Lung microvascular endothelial cell (primary cell): ENCODE measurements at places on chromosomes 11 and 22. TPM values are rescaled to one million over a fixed set of nuclear protein-coding genes. Genes with fewer than 3 reads are reported as not detected.

DNA sequence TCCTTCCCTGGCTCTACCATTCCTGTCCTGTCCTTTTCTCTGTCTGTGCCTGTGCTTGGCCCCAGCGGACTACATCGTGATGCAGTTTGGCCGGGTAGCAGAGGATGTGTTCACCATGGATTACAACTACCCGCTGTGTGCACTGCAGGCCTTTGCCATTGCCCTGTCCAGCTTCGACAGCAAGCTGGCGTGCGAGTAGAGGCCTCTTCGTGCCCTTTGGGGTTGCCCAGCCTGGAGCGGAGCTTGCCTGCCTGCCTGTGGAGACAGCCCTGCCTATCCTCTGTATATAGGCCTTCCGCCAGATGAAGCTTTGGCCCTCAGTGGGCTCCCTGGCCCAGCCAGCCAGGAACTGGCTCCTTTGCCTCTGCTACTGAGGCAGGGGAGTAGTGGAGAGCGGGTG lies 20.4 kb downstream of the TUB start:
- DNase-seq: no peak

DNA sequence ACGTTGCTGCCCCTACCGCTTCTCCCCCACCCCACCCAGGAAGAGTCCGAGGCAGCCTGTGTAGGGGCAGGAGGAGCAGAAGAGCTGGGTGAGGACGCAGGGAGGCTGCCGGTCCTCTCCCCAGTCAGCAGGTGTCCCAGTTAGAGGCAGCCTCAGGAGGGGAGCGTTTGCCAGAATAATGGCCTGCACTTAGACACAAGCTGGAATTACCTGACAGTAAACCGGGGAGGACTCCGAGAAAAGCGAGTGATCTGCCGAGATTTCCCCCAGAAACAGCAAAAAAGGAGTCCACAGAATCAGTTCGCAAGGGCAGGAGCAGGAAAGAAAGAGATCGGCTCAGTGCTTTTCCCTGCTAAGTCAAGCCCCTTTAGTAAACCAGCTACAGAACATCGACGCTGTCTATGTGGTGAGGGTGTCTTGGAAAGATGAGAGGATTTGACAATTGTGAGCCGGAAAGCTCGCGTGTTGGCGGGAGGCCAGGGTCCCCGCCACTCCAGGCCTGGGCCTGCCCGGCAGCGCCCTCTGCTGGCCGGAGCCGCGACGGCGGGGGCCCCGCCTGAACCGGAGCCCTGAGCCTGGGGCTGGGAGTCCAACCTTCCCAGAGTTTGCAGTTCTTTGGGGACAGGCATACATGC lies 17.7 kb upstream of the THRSP start:
- DNase-seq: peak; percentile 74

SCN2B gene
- not detected in 2 replicates for total RNA-seq

C22orf42 gene
- not detected in 2 replicates for total RNA-seq

GRCh38 chr11:121459413-121460017 lies 6.7 kb upstream of the SORL1-AS1 start:
- DNase-seq: no peak

GRCh38 chr11:75635066-75635862 lies 33.6 kb downstream of the MAP6 start:
- no peak for DNase-seq

- no peak for DNase-seq
These were observed 12.9 kb downstream of the KIAA0930 start for GRCh38 chr22:45227645-45228400.

MYO18B gene
- total RNA-seq: not detected in 2 replicates

RASGRP2 gene
- 1.3 and 4.4 TPM in 2 replicates for total RNA-seq

DNA sequence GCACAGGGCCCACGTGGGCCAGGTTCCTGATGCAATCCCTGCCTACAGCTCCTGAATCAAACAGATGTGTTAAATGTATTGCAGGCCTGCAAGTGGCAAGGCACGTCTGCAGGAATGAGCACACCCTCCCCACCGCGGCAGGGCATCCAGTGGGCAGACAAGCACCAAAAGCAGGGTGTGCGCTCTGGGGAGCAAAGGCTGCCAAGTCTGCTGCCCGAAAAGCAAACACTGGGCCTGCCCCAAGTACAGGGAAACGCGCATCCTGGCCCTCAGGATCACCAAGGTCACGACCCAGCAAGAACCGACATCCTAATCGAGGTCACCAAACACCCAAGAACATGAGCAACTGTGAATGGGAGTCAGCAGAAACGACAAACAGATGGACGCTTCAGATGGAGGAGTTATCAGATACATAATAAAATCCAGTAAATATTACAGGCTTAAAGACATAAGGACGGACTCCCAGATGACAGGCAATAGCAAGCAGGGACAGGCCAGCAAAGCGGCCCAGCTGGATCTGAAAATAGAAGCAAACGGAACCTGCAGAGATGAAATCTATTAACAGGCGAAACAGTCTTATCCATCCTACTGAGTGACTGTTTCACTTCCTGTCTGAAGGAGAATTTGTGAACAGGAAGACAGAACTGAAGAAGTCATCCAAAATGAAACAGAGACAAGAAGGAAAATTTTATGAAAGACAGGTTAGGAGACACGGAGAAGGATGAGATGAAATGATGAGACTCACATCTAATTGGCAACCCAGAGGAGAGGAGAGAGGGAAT lies 26.7 kb downstream of the CARS1 start:
- DNase-seq: peak; percentile 43

- DNase-seq: peak; percentile 62
These were observed 18.8 kb upstream of the ADORA2A start for GRCh38 chr22:24408630-24409029.

GRCh38 chr11:13726456-13726855 lies 58.0 kb downstream of the FAR1 start:
- DNase-seq: peak; percentile 51

DNA sequence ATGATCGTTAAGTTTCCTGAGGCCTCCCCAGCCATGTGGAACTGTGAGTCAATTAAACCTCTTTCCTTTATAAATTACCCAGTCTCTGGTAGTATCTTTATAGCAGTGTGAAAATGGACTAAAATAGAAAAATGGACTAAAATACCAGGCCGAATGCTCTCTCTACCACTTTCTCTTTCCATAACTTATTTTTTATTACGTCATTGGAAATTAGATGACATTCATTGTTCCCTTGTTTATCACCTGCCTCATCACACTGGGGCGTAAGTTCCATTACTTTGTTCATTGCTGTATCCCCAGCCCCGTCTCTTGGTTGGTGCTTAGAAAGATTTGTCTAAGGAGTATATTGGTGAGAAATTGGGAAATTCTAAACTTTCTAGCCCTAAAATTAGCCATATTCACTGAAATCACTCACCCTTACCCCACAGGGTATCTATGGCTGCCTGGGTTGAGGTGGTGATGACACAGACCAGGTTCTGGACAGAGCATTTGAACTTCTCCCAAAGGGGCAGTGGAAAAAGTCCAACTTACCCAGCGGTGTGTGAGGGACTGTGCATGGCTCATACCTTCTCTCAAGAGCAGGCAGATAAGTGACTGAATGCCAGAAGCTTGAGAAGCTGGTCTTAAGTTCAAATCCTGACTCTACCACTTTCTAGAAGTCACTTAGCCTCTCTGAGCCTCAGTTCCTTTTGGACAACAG lies 50.9 kb upstream of the TP53I11 start:
- no peak for DNase-seq
